SK-MEL-5 (cell line): ENCODE measurements at places on chromosomes 16 and 17.

DNA sequence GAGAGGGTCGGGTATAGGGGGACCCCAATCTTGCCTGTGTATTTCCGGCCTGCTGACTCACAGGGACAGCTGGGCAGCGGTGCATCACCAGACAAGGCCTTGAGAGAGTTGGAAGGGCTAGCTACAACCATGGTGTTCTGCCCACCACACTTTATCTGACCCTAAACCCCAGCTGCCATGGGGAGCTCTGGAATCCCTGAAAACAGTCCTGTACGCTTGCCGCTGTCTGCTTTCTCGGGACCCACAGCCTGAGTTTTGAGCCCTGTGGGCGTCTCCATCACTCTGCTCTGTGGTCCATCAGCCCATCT, 100.4 kb upstream of the GSE1 start:
- DNase-seq: no peak

DNA sequence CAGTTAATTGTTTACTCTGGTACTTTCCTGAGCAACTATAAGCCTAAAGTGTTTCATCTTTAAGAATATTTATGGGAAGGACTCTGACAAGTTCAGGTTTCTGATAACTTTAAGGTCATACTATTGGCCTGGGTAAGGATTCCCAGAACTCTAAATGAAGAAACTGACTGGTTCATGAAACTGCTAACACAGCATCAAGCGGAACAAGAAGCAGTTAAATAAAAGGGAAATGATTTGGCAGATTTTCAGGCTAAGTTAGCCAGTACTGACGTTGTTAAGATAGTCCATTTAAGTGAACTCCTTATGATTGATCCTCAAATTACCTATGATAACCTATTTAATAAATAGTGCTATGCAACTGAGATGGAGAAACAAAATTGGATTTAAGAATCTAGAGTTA, 101.6 kb upstream of the CES5A start:
- DNase-seq: no peak

- no peak for DNase-seq
These were observed 132.9 kb upstream of the FOXF1 start for GRCh38 chr16:86377251-86378022.

DNA sequence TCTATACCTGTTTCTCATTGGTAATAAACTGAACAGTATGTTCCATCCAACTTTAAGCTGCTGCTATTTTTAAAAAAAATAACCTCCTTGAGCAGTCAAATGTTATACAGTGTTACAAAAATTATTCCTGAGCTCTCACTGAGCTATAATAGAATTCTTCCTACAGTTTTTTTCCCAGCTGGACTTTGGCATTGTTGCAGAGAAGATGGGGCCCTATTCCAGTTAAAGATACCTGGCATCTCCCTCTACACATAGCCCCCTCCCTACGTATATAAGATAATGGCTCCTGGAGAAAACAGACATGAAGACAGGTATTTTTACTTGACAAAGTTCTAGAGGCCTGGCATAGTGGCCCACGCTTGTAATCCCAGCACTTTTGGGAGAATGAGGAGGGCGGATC, 1.6 kb upstream of the COX6A2 start:
- no peak for DNase-seq

DNA sequence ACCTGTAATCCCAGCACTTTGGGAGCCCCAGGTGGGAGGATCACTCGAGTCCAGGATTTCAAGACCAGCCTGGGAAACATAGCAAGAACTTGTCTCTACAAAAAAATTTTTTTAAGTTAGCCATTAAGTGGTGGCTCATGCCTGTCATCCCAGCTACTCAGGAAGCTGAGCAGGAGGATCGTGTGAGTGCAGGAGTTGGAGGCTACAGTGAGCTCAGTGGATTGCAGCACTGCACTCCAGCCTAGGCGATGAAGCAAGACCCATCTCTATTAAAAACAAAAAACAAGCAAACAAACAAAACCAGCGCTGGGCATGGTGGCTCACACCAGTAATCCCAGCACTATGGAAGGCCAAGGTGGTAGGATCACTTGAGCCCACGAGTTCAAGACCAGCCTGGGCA, 38.0 kb downstream of the HEATR3 start:
- DNase-seq: no peak

GRCh38 chr16:87436225-87437172, 44.4 kb downstream of the MAP1LC3B start:
- no peak for DNase-seq

- DNase-seq: no peak
These were observed 10.9 kb downstream of the RAD51C start for GRCh38 chr17:58703137-58703915.

- no peak for DNase-seq
These were observed 944.5 kb upstream of the SOX9 start for GRCh38 chr17:71176331-71176730.

GRCh38 chr16:85750146-85750826, 610 bp downstream of the C16orf74 start:
- no peak for DNase-seq

DNA sequence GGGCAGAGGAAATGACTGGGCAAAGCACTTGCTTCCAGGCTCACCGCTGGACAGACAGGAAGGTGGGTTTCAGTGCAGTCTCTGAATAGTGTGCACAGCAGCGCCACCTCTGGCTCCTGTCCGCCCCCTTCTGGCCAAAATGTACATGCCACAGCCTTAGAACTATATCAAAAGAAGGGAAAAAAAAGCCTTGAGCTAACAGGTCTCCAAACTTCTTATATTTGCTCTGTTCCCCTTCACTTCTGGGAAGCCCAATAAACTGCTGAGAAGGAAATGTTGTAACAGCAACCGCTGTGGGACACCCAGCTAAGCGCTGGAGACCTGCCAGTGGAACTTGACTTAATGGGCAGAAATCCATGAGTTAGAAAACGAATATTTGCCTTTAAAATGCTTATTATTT, 17.5 kb downstream of the COG7 start:
- DNase-seq: peak; percentile 69

DNA sequence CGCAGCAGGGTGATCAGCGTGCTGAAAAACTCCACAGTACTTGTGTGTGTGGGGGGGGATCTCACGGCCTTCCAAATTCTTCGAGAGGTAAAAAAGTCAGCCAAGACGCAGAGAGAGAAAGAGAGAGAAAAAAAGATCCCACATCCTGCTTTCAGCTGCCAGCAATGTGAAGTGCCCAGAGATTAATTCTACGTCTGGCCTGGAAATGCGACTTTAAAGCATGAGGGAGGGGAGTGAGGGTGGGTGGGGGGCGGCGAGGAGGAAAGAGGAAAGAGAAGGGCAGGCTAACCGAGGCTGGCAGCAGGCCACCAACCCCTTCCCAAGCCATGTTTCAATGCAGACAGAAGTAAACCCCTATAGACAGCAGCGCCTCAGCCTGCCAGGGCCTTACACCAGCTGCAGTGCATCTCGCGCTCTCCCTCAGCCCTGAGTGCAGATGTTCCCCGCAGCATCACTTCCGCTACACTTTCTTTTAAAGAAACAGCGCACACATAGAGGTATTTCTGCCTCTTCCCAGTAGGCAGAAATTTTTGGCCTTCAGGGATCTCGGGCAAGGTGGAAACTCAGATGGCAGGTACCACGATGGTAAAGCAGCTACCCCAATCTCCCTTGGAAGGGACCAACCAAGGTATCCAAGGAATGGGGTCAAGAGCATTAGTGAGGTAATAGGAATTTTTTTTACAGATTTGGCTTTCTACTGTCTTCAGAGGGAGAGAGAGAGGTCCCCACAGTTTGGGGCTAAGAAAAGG, 87.8 kb downstream of the SMG6 start:
- no peak for DNase-seq

DNA sequence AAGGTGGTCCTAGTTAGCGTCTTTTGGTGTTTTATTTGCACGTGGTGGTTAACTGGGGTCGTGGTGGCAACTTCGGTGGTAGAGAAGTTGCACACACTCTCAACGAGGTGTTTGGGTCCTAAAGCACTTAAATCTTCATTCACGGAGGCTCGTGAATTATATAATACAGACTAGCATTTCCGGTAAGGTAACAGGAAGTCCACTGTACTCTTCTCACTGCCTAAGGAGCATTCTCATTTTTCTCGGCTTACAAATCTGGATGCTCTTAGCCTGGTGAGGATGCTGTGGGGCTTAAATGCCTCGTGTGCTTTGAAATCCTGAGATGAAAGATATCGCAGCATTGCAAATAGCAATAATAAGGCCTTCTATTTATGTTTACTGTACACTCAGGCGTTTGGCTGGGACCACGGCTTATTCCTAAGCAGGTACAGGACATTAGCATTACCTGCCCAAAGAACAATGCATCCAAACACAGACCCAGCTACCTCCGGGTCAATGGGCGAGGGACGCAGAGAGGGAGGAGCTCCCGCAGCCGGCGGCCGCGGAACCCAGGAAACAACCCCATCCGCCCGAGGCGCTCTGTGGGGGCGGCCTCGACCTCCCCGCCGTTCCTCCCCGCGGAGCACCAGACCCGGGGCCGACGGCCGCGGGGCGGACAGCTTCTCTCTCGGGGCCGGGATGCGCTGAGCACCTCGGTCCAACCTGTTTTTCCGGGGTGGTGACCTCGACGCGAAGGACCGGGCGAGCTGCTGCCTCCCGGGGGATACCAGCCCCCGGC, 856 bp downstream of the DNAJA2 start:
- peak; percentile 11 for DNase-seq

DNA sequence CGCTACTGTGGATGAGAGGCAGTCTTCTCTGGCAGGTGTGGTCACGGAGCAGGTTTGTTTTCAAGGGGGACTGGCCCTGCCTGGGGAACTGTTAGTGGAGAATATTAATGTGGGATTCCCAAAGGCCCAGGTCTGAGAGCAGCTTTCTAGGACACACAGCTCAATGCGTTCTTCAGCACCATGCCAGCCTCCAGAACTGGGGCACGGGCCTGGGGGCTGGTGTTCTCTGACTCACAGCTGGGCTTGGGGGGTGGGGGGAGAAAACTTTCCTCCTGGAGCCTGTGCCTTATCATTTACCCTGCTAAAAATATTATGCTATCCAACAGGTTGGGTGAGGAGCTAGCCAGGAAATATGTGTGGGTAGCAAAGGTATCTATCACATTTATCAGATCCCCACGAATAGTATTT, 13.5 kb upstream of the LHX1 start:
- DNase-seq: no peak

- peak; percentile 99 for DNase-seq
These were observed 237.8 kb downstream of the PRKCA start for GRCh38 chr17:66540131-66540781.

DNA sequence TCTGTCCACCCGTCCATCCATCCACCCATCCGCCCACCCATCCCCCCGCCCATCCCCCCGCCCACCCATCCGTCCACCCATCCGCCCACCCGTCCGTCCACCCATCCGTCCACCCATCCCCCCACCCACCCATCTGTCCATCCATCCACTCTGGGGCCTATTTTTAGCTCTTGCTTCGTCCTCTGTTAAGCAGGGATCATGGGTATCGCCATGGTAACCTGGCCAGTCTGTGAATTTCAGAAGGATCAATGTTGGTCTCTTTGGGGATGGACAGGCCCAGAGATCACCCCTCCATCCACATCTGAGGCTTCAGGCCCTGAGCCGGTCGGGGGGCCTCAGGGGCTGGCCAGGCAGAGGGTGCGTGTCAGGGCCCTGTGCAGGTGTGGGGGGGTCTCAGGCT, 15.2 kb upstream of the DPEP1 start:
- DNase-seq: no peak

- peak; percentile 6 for DNase-seq
These were observed 408.0 kb downstream of the UTP18 start for GRCh38 chr17:51668155-51668962.

- DNase-seq: no peak
These were observed 43.6 kb downstream of the RPA1 start for GRCh38 chr17:1873418-1873817.

GRCh38 chr16:7449306-7449705, 116.7 kb downstream of the RBFOX1 start:
- DNase-seq: no peak
